NCI-H446 treated with DMSO at 0.1 percent for 48 hours (cell line): ENCODE measurements at places on chromosomes 5 and 9.

DNA sequence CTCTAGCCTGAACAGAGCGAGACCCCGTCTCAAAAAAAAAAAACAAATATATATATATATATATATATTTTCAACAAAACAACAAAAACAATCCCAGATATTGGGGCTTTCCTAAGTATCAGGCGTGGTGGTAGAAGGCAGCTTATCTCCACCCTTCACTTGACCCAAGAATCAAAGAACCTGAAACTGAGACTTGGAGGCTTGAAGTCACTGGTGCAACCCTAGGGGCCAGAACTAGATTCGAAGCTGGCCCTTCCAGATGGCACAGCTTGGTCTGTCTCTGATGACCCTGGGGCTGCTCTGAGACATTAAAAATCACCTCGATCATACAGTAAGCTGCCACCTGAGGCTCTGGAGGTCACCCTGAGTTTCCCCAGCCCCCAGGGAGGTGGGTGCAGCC, 1.3 kb upstream of the KCNMB1 start:
- no peak for DNase-seq

DNA sequence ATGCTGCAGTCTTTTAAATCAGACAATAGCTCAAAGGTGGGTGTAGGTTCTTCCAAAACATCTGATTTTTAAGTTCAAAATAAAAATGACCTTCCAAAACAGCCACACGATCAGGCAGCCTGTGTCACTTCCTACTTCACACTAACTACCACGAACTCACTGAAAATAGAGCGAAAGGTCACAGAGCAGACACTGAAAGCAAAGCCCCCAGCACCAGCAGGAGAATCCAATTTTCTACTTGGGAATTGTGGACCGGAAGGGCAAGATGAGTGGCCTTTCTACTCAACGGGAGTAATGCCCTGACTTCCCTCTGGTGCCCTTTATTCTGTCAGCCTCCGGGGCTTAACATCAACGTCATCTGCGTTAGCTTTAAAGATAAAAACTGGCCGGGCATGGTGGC, 107.8 kb upstream of the FAM120A start:
- no peak for DNase-seq

DNA sequence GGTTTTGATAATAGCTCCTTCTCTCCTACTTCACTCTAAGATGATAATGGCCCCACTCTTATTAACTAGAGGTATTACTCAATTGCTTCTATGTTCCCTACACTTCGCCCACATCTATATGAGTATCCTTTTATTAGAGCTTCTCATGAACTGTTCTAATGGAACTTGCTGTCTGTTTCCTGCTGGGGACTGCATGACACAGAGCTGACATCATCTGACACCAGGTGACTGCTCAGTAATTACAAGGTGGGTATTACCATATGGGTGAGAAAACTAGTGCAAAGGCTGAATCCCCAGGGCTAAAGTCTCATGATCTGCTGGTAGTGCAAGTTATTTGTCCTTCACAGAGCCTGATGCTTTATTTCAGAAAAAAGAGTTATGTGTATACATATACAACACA, 146.2 kb upstream of the PLCXD3 start:
- DNase-seq, result no peak

- no peak for DNase-seq
Measured at GRCh38 chr5:73471654-73472053, 23.1 kb upstream of the FOXD1 start.
